Left renal pelvis (tissue), 4 donors: ENCODE measurements at places on chromosomes 12 and 14. TPM values are rescaled to one million over a fixed set of nuclear protein-coding genes. Genes with fewer than 3 reads are reported as not detected.

GRCh38 chr12:25072906-25073650 lies 121.9 kb downstream of the DNAI7 start:
- DNase-seq: no peak

GRCh38 chr12:13744561-13744960 lies 236.8 kb downstream of the GRIN2B start:
- no peak for DNase-seq

DNA sequence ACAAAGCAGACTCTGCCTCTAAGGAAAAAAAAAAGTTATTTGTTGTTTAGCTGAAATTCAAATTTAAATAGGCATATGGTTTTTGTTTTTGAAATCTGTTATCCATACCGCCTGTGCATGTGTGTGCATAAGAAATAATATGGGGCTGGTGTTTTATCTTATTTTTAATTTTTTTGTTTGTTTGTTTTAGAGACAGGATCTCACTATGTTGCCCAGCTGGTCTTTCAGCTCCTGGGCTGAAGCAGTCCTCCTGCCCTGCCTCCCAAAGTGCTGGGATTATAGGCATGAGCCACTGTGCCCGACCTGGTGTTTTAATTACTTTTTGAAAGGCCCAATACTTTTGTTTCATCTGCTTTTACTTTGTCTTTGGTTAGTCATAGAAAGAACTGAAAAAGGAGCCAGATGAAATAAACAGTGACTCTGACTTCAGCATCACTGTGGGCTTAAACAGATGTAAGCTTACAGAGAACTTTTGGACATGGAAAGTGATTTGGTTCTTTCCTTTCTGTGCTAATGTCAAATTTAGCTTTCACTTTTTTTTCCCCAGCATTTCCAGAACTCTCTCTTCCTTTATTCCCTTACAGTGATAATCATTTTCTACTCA lies 37.2 kb downstream of the SUPT16H start:
- no peak for DNase-seq

- DNase-seq: no peak
These were observed 28.7 kb downstream of the HSP90AA1 start for GRCh38 chr14:102058146-102058545.

DNA sequence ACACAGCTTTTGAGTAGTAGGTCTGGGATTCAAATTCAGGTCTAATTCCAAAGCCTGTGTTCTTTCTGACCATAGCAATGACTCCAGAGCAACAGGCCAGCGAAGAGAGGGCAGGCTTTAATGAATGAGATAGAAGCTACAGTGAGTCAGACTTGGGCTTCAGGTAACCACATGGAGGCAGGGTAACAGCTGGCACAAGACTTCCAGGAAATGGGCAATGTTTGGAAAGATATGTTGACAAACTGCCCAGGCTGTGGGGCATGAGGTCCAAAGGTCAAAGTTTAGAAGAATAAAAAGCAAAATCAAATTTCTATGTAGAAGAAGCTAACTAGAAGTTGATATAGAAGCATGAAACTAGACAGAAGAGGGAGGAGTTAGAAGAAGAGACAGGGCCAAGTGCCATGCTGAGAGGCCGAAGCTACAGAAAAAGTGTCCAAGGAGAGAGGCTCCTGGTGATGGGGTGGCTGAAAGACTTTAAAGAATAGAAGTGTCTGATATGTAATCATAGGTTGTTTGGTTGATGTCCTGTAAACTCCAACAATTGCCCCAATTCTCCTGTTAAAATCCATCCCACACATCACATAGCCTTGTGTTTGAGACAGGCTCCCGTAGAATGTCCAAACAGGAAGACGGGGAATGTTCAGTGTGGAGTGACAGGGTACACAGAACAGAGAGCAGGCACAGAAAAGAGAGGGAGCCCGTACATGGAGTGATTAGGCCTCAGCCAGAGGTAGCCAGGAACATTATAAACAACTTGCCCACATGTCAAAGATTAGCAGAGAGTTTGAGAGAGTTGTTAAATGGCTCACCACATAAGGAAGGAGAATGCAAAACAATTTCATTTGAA lies 384.7 kb downstream of the CCDC91 start:
- no peak for DNase-seq

DNA sequence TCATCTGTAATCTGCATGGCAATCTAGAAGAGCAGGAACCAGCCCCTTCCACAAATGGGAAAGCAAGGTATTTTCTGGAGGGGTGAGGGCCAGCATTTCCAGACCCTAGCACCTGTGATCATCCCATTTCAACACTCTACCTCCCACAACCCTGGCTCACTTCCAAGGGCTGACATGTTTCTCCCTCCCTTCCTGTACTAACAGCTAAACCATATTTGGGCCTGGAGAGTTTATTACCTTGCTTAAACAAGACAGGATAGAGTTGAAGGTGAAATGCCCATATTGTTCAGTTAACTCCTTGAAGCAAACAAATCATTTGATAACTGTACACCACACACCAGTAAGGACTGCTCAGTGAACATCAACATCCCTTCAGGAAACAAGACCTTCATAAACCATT lies 158.4 kb downstream of the PPM1H start:
- DNase-seq: no peak

- DNase-seq: no peak
These were observed 93.9 kb downstream of the DACT1 start for GRCh38 chr14:58731465-58732293.

GRCh38 chr12:93664573-93665138 lies 12.5 kb upstream of the CRADD start:
- no peak for DNase-seq

- no peak for DNase-seq
These were observed 239.7 kb downstream of the TRHDE start for GRCh38 chr12:72511906-72512305.

DNA sequence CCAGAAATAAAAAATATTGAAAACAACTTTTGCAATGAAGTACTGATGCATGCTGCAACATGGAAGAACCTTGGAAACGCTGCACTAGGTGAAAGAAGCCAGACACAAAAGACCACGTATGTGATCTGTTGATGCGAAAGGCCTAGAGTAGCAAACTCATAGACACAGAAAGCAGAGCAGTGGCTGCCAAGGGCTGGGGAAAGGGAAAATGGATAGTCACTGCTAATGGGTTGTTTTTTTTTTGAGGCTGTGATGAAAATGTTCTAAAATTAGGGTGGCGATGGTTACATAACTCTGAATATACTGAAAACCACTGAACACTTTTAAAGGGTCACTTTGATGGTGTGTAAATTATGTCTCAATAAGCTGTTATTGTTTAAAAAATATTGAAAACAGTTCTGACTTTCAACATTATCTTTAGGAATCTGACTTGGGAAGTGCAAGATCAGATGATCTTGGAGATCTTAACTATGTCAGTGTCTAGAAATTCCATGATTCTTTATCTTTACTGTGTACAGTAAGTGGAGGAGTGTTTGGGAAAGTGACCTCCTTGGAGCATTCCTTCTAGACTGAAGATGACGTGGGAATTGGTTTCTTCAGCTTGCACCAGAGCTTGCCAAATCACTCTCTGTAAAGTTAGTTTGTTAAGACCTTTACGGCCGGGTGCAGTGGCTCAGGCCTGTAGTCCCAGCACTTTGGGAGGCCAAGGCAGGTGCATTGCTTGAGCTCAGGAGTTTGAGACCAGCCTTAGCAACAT lies 12.4 kb downstream of the MLXIP start:
- DNase-seq: no peak

- DNase-seq: no peak
These were observed 6.0 kb downstream of the PLD4 start for GRCh38 chr14:104930526-104931303.

DNA sequence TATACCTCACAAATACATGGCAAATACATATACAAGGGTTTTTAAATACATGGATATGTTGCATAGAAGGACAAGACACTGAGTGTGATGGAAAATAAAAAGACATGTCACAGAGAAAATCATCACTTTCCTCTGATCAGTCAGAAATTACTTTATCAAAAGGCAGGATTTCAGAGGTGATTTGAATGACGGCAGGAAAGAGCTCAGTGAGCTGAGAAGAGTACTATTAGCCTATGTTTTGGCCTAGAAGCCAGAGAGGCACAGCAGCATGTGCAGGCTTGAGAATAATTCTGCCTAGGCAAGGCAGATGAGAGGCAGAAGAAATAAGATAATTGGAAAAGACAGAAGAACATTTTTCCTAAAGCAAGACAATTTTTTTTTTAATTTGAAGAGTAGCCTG lies 94.9 kb downstream of the BCAT1 start:
- DNase-seq: no peak

DNA sequence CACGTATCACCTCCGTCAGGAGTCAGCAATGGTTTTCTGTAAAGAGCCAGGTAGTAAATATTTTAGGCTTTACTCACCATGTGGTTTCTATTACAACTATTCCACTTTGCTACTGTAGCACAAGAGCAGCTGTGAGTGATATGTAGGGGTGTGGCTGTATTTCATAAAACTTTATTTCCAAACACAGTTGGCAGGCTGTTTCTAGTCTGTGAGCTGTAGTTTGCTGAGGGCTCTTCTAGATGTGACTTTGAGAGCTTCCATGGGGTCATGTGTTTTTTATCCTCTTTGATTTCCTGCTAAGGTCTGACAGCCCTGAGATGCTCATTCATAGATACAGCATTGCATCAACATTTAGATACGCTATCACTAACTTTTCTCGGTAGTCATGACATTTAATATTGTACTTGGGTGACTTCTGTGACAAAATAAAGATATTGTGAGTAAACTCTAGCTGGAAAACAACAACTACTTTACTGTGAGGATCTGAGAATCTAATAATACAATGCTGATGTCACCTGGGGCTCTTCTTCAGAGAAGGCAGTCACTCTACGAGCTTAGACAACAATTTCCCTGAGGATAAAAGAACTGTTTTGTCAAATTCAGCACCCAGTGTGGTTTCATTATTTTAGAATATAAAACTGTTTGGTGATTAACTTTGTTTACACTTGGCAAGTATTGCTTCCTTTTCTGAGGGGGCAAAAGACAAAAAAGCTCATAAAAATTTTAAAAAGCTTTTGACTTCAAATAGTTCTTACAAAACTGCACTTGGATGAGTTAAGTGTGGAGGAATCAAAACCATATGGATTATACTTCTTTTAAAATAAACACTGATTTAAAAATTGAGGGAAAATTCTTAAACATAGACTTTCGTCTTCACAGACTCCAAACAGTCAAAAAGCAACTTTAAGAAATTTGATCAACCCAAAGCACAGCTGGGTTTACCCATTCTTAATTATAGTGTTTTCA lies 231.2 kb upstream of the DCN start:
- no peak for DNase-seq

DNA sequence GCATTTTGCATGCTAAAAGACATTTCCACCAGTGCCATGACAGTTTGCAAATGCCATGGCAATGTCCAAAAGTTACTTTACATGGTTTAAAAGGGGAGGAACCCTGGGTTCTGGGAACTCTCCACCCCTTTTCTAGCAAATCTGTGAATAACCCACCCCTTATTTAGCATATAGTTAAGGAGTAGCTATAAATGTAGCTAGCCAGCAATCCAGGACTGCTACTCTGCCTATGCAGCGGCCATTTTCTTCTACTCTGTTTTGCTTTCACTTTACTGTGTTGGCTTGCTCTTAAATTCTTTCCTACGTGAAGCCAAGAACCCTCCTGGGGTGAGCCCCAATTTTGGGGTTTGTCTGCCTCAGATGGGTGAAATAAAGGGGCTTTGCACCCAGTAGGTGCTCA lies 141.0 kb downstream of the PTPN11 start:
- no peak for DNase-seq

DNA sequence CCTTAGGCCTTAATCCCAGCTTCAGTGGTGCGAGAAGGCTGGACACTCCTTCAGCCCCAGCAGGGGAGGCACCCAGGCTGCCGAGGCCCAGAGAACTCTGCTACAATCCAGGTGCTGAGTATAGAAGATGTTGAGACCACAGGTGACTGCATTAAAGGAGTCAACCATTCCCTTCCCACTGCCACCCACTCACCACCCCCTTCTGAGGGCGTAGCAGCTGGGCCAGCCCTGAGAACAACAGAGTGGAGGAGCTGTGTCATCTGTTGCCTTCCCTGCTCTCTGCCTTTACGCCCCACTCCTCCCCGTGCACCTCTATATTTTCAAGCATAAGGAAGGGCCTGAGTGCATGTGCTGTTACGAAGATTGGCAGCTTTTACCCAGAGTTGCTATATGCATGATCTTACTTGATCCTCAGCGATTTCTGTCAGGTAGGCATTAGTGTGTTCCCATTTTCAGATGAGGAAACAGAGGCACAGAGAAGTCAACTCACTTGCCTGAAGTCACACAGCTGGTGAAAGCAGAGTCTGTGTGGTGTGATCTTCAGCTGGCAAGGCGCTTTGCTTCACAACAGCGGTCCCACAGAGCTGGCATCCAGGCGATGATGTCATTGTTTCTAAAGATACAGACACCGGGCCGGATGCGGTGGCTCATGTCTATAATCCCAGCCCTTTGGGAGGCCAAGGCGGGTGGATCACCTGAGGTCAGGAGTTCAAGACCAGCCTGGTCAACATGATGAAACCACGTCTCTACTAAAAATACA lies 46.7 kb downstream of the RIN3 start:
- DNase-seq: no peak

DNA sequence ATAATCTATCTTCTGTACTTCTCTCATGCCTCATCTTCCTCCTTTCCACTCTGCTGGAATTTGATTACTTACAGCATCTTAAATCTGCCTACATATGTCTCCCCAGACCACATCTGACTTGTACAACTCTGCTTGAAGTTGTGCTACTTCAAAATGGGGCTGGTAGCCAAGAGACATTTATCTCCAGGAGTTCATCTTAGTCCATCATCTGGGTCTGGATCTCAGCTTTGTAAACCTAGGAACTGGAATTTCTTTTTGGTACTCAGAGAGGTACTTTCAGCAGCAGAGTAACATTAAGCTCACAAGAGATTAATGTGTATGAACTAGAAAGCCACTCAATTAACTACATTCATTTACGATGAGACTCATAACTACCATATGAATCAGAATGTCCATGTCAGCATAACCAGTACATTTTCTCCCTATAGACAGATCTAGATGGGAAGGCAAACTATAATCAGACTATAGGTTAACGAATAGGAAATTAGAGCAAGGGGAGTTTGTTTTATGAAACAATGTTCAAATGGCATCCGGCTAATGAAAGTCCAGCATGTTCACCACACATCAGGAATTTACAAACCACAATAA lies 178.8 kb downstream of the CEP128 start:
- DNase-seq: no peak

DNA sequence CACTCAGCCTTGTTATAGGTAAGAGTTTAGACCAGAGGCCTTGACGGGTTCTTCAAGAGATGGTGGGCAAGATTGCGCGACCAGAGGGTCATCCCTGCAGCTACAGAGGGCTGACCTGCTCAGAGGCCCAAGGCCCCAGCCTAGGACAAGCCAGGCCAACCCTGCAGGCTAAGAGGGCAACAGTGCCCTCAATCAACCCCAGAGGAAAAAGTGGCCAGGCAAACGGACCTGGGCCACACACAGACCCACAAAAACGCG lies 1.3 kb downstream of the SSH1 start:
- no peak for DNase-seq

- no peak for DNase-seq
These were observed 168.0 kb downstream of the TMTC3 start for GRCh38 chr12:88310069-88310468.

GRCh38 chr12:25495331-25496097 lies 57.6 kb downstream of the LMNTD1 start:
- no peak for DNase-seq

GRCh38 chr14:57961786-57962060 lies 95.8 kb upstream of the SLC35F4 start:
- DNase-seq: no peak

The DHRS7 gene
- polyA plus RNA-seq: 85.3 TPM

The KRT78 gene
- polyA plus RNA-seq: not detected

The OR4E1 gene
- not detected for polyA plus RNA-seq

The SPX gene
- polyA plus RNA-seq: 0.81 TPM

The GPRC5D gene
- 1.1 TPM for polyA plus RNA-seq

The IGFBP6 gene
- 241 TPM for polyA plus RNA-seq

The PRB2 gene
- polyA plus RNA-seq: not detected

The TBX3 gene
- polyA plus RNA-seq: 88.3 TPM

The CIT gene
- 15.2 TPM for polyA plus RNA-seq

The LRRC9 gene
- 2.7 TPM for polyA plus RNA-seq

The IFNG gene
- polyA plus RNA-seq: not detected

The MCRS1 gene
- polyA plus RNA-seq: 77.8 TPM
